ENCODE measurements at places on chromosomes 3 and 15. TPM values are rescaled to one million over a fixed set of nuclear protein-coding genes. Genes with fewer than 3 reads are reported as not detected.
A peak's percentile ranks its signal among the peaks of the same experiment; 100 is the strongest.

FETUB gene
- total RNA-seq, result not detected

DNA sequence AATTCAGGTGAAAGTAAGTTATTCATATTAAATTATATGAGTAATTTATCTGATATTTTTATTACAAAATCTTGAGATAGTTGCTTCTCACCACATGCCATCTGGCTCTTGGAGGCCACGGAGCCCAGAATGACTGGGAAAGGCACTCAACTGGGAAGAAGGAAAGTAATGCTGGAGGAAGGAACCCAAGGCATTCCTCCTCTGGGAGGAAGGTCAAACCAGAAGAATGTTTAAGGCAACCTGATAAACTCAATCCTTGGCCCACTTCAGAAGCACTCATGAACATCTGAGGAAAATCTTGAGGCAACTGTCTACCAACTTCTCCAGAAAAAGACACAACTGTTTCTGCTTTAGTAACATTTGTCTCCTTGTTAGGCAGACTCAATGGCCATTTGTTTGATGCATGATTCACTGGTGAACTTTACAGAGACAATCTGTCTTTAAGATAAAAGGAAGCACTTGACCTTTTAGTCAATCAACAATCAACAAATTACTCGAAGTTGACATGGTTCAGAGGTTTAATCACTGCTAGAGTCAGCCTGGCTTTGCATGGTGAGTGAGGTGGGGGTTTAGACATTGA lies 261.4 kb upstream of the MME start:
- no peaks in the 10 kb centered on the region for H3K27me3 ChIP-seq
- H3K27ac ChIP-seq, result no peak overlapping the region
- H3K4me1 ChIP-seq, result no peaks in the 10 kb centered on the region
- no peak overlapping the region for H3K4me3 ChIP-seq

DNA sequence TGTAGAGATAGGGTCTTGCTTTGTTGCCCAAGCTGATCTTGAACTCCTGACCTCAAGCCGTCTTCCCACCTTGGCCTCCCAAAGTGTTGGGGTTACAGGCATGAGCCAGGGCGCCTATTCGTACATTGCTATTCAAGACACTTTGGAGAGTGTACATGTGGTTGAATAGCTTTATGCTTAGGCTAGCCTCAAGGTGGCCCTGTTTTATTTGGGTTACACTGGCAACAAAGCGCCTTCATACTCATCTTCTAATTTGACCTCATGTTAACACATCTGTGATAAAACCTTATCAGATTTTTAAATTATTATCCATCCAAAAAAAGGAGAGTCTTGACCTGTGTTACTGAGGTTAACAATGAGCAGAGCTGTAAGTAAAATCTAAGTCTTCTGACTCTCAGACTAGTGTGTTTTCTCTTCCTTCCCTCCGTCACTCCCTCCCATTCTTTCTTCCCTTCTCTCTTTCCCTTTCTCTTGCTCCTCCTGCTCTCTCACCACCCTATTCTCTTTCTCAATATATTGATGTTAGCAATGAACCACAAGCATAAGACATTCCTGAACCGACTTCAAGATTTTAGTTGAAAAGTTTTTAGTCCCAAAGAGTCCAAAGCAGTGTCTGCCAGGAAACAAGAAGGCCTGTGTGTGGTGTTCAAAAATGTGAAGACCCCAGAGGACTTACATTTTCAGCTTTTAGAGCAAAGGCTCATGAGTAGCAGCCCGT lies 603.7 kb upstream of the CFAP20DC start:
- no peaks in the 10 kb centered on the region for H3K36me3 ChIP-seq
- no peak overlapping the region for H3K4me3 ChIP-seq
- DNase-seq, result no peak
- H3K4me1 ChIP-seq, result no peaks in the 10 kb centered on the region
- no peak overlapping the region for H3K27ac ChIP-seq

GRCh38 chr3:23549148-23549910 lies 256.4 kb upstream of the UBE2E1 start:
- peaks cover 2% of the 10 kb centered on the region for H3K27me3 ChIP-seq
- DNase-seq, result no peak
- no peak overlapping the region for H3K4me3 ChIP-seq
- no peaks in the 10 kb centered on the region for H3K4me1 ChIP-seq

DNA sequence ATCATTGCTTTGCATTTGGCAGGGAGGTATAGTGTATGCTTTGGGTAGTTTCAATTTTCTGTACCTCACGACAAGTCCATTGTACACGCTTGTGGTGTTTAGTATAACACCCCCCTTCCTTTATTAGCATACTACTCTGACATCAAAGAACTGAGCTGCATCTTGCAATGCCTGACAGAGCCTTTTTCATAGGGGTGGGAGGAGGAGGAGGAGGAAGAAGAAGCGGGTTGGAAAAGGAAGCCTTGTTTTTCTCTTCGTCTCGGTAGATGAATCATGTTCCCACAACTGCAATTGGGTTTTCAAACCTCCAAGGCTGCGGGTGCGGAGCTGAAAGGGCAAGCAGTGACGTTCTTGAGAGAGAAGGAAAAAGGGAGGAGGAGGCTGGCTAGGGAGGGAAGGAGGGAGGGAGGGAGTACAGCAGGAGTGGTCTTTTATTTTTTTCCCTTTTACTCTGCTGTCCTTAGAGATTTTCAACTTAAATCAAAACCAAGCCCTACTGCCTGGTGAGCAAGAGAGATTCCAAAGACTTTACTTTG lies 175.7 kb downstream of the KLHL25 start:
- peak overlapping the region; percentile 96 for H3K27ac ChIP-seq
- peaks cover 54% of the 10 kb centered on the region for H3K4me1 ChIP-seq
- H3K36me3 ChIP-seq, result no peaks in the 10 kb centered on the region
- peak; percentile 98 for DNase-seq
- H3K27me3 ChIP-seq, result no peaks in the 10 kb centered on the region
- H3K4me3 ChIP-seq, result peak overlapping the region; percentile 68
